ENCODE measurements at places on chromosomes 12 and 14.

DNA sequence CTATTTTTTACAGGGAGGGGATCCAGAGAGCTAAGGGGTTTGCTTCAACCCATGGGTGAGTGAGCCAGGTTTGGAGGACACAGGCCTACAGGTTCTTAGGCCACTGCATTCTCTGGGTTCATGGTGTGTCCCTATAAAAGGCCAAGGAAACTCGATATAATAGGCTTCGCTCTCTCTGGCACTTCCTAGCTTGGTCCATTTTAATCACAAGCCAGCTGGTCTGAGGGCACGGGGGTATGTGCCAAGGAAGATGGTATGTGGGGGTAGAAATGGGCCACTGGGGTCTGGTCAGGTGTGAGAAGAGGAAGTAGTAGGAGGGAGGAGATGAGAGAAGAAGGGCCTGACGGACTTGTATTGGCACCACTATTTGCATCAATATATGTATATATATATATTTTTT, 4.9 kb downstream of the ETV6 start:
- DNase-seq = no peak

GRCh38 chr12:84822525-84822924, 90.1 kb downstream of the SLC6A15 start:
- DNase-seq = no peak

- no peak for DNase-seq
Observed at GRCh38 chr12:52171950-52172512, 19.8 kb downstream of the KRT80 start.

DNA sequence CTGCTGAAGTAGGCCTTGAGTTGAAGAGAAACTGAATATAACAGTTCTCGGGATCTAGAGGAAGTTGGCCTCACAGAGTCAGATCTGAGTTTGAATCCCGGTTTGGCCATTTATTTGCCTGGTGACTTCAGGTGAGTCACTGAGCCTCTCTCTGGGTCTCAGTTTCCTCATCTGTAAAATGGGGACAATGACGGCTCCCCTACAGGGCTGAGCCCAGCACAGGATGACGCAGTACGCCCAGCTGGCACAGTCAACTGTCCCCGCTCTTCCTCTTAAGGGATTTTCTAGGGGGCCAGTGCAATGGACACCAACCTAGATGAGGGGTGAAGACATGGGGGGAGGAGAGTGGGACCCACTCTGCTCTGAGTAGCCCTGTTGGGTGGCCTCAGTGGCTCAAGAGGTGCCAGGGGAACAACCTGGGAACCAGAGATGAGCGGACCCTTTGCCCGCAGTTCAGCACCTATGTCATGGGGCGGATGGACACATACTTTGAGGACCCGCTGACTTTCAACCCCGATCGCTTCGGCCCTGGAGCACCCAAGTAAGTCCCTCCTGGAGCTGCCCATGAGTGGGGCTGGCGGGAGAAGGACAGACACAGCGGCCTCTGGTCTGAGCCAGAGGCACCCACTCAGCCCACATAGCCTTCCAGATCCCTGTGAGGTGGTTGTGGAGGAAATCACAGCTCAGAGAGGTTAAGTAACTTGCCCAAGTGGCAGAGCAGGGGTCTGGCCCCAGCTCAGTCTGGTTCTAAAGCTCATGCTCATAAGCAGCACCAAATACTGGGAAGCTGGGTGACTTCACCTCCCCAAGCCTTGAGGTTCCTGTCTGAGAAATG, 41.1 kb downstream of the CYP46A1 start:
- DNase-seq = peak; percentile 79

DNA sequence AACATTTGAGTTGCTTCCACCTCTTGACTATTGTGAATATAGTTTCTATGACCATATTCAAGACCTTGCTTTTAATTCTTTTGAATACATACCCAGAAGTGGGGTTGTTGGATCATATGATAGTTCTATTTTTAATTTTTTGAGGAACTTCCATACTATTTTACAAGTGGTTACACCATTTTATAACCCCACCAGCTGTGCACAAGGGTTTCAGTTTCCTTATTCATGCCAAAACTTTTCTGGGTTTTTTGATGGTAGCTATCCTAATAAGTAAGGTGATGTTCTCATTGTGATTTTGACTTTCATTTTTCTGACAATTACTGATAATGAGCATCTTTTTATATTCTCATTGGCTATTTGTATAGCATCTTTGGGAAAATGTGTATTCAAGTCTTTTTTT, 109.4 kb upstream of the GARIN2 start:
- no peak for DNase-seq

GRCh38 chr14:51302295-51303030, 62.4 kb downstream of the TMX1 start:
- DNase-seq = no peak

- no peak for DNase-seq
Observed at GRCh38 chr14:55540847-55541773, 38.9 kb upstream of the KTN1 start.

- no peak for DNase-seq
Observed at GRCh38 chr12:75976113-75976512, 55.5 kb downstream of the PHLDA1 start.

DNA sequence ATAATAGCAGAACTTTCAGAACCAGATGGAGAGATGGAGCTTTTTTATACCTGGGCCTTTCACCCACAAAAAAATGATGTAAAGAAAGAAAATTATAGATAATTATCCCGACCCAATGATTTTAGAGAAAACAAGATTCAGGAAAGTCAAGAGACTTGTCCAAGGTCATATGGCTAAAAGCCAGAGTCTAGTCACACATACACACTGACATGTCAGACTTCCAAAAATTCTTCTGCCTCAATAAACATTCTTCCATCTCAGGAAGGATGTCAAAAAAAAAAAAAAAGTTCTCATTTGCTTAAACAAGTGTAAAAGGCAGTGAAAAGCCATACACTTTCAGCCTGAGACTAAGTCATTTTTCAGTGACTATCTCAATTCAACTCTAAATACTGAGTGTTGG, 116.0 kb downstream of the PRICKLE1 start:
- DNase-seq = no peak

- peak; percentile 41 for DNase-seq
Observed at GRCh38 chr12:130014485-130014807, 110.6 kb upstream of the TMEM132D start.

GRCh38 chr12:8453021-8453513, 2.7 kb upstream of the CLEC6A start:
- no peak for DNase-seq

DNA sequence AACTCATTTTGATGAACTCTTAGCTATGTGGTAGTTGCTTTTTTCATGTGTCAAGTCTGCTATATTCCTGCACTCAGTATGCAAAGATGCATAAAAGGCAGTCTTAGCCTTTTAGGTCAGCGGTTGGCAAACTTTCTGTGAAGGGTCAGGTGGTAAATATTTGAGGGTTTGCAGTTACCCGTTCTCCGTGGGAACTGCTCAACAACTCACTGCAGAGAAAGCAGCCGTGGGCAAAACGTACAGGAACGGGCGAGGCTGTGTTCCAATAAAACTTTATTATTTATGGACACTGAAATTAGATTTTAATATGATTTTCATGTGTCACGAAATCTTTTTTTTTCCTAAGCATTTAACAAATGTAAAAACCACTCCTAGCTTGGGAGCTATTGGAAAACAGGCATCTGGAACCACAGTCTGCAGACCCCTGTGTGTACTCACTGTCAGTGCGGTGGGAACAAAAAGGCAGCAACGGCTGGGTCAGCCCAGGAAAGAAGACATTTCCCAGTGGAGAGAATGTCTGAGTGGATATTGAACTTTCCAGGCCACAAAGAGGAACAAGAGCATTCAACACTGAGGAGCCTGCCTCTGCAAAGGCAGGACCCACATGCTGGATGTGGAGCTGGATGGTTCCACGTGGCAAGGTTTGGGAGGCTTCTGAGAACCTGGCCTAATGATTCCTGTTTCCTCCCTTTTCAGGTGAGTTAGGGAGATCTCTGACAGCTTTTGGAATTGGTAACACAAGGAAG, 3.5 kb upstream of the ACACB start:
- no peak for DNase-seq

DNA sequence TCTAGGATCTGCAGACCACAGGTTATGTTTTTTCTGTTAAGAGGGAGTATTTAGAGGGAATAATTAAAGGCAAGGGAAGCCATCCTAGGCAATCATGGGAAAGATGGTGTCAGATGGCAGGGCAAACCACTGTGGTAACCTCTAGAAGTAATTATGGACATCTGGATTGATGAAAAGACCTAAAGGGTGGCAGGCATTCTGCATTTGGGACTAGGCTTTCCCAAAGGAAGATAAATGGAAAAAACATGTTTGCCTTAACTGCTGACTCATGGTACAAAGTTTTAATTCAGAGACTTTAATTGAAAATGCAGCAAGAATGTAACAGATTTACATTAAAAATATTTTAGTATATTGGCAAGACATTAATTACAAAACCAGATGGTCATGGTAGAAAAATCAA, 88.1 kb downstream of the TMEM30B start:
- no peak for DNase-seq

- no peak for DNase-seq
Observed at GRCh38 chr14:103247169-103247606, 86.8 kb upstream of the EIF5 start.

GRCh38 chr12:9605483-9605882, 2.2 kb downstream of the KLRB1 start:
- no peak for DNase-seq

GRCh38 chr12:57939291-57939690, 2.1 kb upstream of the ATP23 start:
- no peak for DNase-seq

- DNase-seq = no peak
Observed at GRCh38 chr12:50611021-50611744, 106.4 kb downstream of the DIP2B start.

DNA sequence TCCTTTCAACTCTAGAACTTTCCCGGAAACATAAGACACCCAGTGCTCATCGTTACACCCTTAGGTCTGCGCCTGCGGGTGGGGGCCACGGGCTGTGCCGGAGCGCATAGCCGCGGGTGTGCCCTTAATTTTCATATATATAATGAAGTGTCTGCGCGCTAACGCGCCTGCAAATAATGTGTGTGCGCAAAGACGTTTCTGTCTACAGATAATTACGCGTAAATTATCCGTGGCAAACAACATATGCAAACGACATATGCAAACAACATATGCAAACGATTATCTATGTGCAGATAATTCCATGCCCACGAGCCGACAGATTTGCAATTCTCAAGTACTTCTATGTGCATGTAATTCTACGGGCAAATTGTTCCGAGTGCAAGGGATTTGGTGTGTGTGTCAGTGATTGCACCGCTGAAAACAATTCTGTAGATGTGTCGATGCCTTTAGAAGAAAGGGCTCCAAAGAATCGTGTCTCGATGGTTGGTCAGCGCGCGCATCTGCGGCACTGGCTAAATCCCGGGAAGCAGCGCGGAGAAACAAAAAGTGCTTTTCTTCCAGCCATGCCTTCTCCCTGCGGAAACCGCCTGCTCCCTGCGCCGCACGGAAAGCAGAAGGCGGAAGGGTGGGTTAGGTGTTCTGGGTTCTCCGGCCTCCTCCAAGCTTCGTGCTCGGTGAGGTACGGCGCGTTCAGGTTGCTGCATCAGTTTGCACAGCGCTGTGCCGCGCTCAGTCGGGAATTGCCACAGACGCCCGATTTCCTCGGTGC, 34.5 kb upstream of the TBX5 start:
- no peak for DNase-seq

- DNase-seq = no peak
Observed at GRCh38 chr14:100673085-100673806, 53.4 kb upstream of the DLK1 start.

GRCh38 chr14:103130017-103130764, 6.9 kb downstream of the TNFAIP2 start:
- no peak for DNase-seq

DNA sequence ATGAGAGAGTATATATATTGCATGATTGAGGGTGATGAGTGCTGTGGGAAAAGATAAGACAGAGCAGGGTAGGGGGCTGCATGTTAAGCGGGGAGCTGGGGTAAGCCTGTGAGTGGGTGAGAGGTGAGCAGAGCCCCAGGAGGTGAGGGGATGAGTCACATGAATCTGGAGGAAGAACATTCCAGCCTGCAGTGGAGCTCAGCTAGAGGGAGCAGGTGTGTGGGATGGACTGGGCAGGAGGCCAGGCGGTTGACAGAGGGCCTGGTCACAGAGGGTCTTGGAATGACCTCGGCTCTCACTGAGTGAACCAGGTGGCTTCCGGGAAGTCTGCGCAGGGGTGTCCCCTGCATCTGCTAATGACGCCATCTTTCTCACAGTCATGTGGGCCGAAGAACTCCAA, 44.4 kb downstream of the GIT2 start:
- peak; percentile 75 for DNase-seq

- DNase-seq = no peak
Observed at GRCh38 chr12:132245521-132246101, 83.8 kb downstream of the GALNT9 start.

- no peak for DNase-seq
Observed at GRCh38 chr12:48009471-48009870, 5.2 kb upstream of the COL2A1 start.

- DNase-seq = no peak
Observed at GRCh38 chr12:3168223-3169221, 91.3 kb downstream of the TSPAN9 start.

All from mesenteric fat pad (tissue), 1 donor.